ENCODE measurements at places on chromosomes 4 and X. TPM values are rescaled to one million over a fixed set of nuclear protein-coding genes. Genes with fewer than 3 reads are reported as not detected.

DNA sequence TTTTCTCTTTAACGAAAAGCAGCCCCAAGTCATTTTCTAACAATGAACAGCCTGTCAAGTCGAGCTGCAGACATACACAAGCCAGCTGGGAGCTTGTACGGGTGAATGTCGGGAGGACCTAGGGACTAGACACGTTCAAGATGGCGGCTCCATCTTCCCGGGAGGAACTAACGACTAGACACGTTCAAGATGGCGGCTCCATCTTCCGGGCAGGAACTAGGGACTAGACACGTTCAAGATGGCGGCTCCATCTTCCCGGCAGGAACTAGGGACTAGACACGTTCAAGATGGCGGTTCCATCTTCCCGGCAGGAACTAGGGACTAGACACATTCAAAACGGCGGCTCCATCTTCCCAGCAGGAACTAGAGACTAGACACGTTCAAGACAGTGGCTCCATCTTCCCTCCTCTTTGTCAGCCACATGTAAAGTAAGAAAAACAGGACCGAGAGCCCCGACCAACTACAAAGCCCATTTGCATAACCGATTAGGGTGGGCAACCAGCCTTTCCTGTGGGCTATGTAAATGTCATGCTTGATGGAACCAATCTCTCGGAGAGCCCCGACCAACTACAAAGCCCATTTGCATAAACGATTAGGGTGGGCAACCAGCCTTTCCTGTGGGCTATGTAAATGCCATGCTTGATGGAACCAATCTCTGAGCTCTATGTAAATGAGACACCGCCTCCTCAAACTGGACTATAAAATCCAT is 175.5 kb downstream of the DHRSX start:
- no peak for DNase-seq

NXF2B gene
- not detected for total RNA-seq

- DNase-seq = no peak
These were observed 19.1 kb downstream of the PRIMPOL start for GRCh38 chr4:184668511-184669114.

GRCh38 chr4:87853108-87853507 is 20.3 kb downstream of the MEPE start:
- no peak for DNase-seq

- no peak for DNase-seq
These were observed 1014.2 kb downstream of the FAT4 start for GRCh38 chr4:126328914-126329313.

DNA sequence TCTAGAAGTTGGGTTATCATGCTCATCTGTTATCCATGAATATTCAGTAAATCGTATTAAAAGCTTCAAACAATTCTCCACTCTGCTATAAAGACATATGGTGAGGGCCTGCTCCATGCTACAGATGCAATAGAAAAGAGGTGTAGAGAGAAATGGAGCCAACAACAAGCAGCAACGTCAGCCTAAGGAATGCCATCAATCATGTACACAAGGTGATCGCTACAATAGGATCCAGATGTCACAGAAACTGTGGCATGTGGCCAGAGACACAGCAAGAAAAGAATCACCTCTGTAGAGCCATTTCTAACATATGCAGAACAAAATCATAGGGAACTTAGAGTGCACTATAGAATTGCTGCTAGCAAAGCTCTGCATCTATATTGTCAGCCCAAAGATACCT is 1188.1 kb downstream of the PCDH7 start:
- no peak for DNase-seq

CHRNA9 gene
- total RNA-seq = not detected

VCX gene
- total RNA-seq = not detected
